ENCODE measurements at places on chromosomes 12 and 14.

DNA sequence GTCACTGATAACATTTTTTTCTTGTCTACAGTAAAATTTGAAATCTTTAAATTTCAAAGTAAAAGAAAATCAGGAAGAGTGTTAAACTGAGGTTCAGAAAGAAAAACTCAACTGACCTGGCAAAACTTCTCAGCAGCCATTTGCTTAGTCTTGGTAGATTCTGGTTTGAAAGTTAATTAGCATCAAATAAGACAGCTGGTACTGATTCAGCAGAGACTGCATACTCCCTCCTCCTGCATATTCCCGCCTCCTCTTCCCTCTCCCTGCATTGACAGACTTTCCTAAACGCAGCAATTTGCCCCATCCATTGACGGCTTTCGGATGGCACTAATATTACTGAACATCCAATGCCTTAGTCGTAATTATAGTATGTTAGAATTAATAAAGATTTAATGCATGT, 520.8 kb downstream of the FLRT2 start:
- DNase-seq, result no peak

- DNase-seq, result no peak
These were observed 27.5 kb downstream of the SLC25A29 start for GRCh38 chr14:100278702-100279101.

DNA sequence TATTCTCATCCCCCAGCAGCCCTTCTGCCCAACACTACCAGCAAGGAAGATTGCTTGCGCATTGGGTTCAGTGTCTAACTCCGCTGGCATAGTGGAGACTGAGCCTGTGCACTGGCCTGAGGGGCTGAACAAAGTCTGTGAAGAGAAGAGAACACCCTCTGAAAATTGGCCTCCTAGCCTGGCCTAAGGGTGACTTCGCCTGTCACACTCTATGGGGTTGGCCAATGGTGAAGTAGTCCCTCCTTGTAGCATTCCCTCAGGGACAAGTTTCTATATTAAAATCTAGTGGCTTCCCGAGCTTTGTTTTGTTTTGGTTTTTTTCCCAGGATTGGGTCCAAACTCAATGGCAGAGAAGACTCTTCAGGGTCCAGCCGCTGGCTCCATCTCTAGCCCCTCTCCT, 49.1 kb upstream of the DAAM1 start:
- DNase-seq, result no peak

- DNase-seq, result no peak
These were observed 2.8 kb upstream of the EML1 start for GRCh38 chr14:99790201-99790977.

GRCh38 chr12:17527021-17527420, 563.0 kb downstream of the RERGL start:
- no peak for DNase-seq

DNA sequence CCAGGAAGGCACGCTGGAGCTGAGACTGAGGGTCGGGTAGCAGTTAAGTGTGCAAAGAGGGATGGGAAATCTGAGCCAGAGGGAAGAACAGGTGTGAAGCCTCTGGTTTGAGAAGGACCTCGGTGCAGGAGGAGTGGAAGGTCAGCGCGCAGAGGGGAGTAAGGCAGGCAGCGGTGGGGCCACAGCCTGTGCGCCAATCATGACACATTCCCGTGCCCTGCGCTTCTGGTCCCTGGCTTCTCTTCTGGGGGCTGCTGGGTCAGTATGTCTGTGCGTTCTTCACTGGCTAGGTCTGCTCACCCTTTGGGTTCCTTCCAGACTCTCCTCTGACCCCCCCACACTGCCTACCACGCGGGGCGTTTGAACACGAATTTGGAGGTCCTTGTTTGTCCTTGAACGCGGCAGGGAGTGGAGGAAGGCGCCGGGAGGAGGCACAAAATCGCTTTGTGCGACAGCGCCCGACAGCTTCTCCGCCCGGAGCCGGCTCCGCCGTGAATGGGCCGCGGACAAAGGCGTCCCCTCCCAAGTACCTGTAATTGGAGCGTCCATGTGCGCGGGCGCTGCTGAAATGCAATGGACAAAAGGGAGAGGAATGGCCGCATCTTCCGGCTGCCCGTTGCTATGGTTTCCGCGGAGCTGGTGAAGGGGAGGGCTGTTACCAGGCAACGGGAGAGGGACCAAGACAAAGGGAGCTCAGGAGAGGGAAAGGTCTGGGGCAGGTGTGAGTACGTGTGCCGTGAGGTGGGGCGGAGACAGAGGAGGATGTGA, 207.2 kb upstream of the SRRM4 start:
- no peak for DNase-seq

All from activated CD4-positive, alpha-beta T cell treated with anti-CD3 and anti-CD28 coated beads, Interleukin-2, amount 10 ng/mL, durations not matched to agents 24 days and 14 days (primary cell).